ENCODE measurements at places on chromosomes 4 and X. TPM values are rescaled to one million over a fixed set of nuclear protein-coding genes. Genes with fewer than 3 reads are reported as not detected.

DNA sequence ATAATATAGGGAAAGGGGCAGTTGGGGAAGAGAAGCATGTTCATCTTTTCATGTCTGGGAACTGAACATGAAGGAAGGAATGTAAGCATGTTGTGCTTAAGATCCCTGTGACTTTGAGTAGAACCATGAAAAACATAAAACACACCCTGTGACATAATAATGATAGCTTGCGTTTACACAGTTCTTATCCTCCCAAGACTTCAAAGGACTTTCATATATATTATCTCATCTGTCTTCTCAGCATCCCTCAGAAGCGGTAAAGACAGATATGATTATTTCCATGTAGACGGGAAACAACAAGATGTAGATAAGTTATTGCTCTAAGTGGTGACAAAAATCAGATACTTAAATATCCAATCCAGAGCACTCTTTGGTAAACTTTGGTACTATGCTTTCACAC is 3.3 kb upstream of the SH3RF1 start:
- peak; percentile 37 for DNase-seq
- H3K36me3 ChIP-seq: no peaks in the 10 kb centered on the region
- no peak overlapping the region for H3K27ac ChIP-seq
- peaks cover 63% of the 10 kb centered on the region for H3K27me3 ChIP-seq
- peaks cover 10% of the 10 kb centered on the region for H3K4me1 ChIP-seq
- no peak overlapping the region for H3K4me3 ChIP-seq

The MAGEA1 gene
- total RNA-seq: not detected

- no peaks in the 10 kb centered on the region for H3K27me3 ChIP-seq
- H3K4me1 ChIP-seq: peaks cover 2% of the 10 kb centered on the region
- H3K27ac ChIP-seq: no peak overlapping the region
- H3K36me3 ChIP-seq: no peaks in the 10 kb centered on the region
- H3K4me3 ChIP-seq: no peak overlapping the region
- DNase-seq: no peak
Measured at GRCh38 chrX:11100281-11101035, 10.7 kb upstream of the HCCS start.

The GUCY1A1 gene
- not detected for total RNA-seq

The PCDH19 gene
- total RNA-seq: not detected

GRCh38 chrX:134846042-134846441 is 144.7 kb upstream of the SMIM10 start:
- peaks cover 3% of the 10 kb centered on the region for H3K36me3 ChIP-seq
- H3K4me1 ChIP-seq: no peaks in the 10 kb centered on the region
- H3K27me3 ChIP-seq: no peaks in the 10 kb centered on the region

The FAM90A26 gene
- not detected for total RNA-seq

DNA sequence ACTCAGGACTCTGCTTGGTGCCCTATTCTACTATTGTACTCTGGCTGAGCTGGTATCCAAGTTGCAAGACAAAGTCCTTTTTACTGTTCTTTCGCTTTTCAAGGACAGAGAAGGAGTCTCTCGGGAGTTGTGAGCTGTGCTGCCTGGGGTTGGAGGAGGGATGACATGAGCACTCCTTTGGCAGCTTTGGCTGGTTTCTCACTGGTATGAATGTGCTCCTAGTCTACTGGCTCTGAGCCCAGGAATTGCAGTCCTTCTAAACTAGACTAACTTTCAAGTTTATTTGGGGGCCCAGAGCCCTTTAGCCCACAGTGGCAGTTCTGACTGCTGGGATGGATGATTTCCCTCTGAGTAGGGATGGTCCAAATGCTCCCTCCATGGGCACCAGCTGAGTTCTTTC is 997.1 kb downstream of the RAB28 start:
- no peak overlapping the region for H3K27ac ChIP-seq
- H3K4me1 ChIP-seq: no peaks in the 10 kb centered on the region
- H3K36me3 ChIP-seq: no peaks in the 10 kb centered on the region
- H3K27me3 ChIP-seq: no peaks in the 10 kb centered on the region

DNA sequence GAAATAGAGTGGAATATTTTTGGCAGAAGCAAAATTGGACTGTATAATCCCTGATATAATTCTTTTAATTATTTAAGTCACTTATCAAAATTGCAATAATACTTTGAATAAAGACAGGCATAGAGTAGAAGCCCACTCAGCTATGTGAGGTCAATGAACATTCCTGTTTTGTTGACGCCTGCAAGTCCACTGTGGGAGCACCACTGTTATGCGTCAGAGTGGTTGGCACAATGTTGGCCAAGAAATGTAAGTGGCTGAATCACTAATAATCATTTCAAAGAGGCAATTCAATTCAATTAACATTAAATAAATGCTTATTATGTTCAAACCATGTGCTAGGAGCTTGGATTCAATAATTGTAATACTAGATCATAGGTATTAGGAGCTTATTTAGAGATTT is 221.0 kb downstream of the SPCS3 start:
- H3K4me1 ChIP-seq: no peaks in the 10 kb centered on the region
- no peaks in the 10 kb centered on the region for H3K27me3 ChIP-seq
- H3K27ac ChIP-seq: no peak overlapping the region
- DNase-seq: no peak
- H3K4me3 ChIP-seq: no peak overlapping the region

GRCh38 chrX:24080704-24081103 is 25.9 kb downstream of the EIF2S3 start:
- H3K27ac ChIP-seq: peak overlapping the region; percentile 96
- no peak for DNase-seq
- H3K4me1 ChIP-seq: peaks cover 10% of the 10 kb centered on the region
- peaks cover 20% of the 10 kb centered on the region for H3K36me3 ChIP-seq
- peak overlapping the region; percentile 77 for H3K4me3 ChIP-seq
- H3K27me3 ChIP-seq: no peaks in the 10 kb centered on the region

DNA sequence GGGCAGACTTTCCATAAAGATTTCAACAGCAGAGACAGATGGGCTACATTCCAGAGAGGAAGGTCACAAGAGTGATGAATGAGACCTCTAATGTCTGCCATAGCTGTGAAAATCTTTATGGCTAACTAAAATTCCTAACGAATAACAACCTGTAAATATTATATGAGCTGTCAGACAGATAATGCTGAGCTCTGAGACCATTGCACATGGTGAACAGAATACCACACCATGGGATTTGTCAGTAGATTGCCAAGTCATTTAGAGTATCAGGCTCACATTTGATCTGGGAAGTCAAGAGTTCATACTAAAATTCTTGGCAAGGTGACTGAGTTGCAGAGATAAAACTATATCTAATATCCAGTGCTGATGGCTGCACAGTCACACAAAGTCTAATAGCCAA is 259.2 kb upstream of the FTHL17 start:
- no peak overlapping the region for H3K4me3 ChIP-seq
- no peak for DNase-seq
- no peaks in the 10 kb centered on the region for H3K4me1 ChIP-seq
- no peak overlapping the region for H3K27ac ChIP-seq
- H3K36me3 ChIP-seq: no peaks in the 10 kb centered on the region

- H3K36me3 ChIP-seq: no peaks in the 10 kb centered on the region
- H3K4me1 ChIP-seq: no peaks in the 10 kb centered on the region
- H3K27ac ChIP-seq: no peak overlapping the region
- H3K27me3 ChIP-seq: peaks cover under 1% of the 10 kb centered on the region
- DNase-seq: no peak
Measured at GRCh38 chr4:73309211-73309610, 50.6 kb upstream of the ANKRD17 start.

The FRAS1 gene
- not detected for total RNA-seq

DNA sequence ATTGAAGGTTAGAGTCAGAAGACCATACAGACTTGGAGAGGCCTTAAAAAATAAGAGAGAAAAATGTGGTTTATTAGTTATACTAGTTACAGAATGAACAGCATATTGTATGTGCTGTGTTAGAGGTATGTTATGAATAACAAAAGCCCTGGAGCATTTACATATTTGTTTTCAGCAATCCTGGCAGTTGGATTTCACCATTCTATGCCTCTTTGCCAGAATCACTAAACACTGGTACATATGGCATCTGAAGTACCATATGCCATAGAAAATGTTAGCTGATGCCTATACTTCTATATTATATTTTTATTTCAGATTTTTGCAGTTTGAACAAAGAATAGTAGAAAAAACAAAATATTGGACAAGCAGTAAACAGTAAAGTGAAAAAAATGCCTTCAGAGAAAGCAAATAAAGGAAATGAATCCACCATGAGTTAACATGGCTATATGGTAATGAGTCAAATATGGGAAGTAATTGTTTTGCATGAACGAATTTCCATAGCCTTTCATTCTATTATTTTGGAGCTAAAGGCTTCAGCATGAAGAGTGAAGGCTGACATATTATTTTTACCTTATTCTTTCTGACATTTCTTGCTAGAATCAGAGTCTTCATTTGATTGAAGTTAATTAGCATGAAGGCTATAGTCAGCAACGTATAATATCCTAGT is 41.9 kb upstream of the PRDM8 start:
- H3K4me3 ChIP-seq: no peak overlapping the region
- peaks cover 4% of the 10 kb centered on the region for H3K36me3 ChIP-seq
- H3K4me1 ChIP-seq: peaks cover 18% of the 10 kb centered on the region
- peaks cover 5% of the 10 kb centered on the region for H3K27me3 ChIP-seq

GRCh38 chrX:4805502-4805901 is 1092.1 kb upstream of the PRKX start:
- no peak overlapping the region for H3K4me3 ChIP-seq
- H3K4me1 ChIP-seq: no peaks in the 10 kb centered on the region
- H3K36me3 ChIP-seq: no peaks in the 10 kb centered on the region
- H3K27ac ChIP-seq: no peak overlapping the region

DNA sequence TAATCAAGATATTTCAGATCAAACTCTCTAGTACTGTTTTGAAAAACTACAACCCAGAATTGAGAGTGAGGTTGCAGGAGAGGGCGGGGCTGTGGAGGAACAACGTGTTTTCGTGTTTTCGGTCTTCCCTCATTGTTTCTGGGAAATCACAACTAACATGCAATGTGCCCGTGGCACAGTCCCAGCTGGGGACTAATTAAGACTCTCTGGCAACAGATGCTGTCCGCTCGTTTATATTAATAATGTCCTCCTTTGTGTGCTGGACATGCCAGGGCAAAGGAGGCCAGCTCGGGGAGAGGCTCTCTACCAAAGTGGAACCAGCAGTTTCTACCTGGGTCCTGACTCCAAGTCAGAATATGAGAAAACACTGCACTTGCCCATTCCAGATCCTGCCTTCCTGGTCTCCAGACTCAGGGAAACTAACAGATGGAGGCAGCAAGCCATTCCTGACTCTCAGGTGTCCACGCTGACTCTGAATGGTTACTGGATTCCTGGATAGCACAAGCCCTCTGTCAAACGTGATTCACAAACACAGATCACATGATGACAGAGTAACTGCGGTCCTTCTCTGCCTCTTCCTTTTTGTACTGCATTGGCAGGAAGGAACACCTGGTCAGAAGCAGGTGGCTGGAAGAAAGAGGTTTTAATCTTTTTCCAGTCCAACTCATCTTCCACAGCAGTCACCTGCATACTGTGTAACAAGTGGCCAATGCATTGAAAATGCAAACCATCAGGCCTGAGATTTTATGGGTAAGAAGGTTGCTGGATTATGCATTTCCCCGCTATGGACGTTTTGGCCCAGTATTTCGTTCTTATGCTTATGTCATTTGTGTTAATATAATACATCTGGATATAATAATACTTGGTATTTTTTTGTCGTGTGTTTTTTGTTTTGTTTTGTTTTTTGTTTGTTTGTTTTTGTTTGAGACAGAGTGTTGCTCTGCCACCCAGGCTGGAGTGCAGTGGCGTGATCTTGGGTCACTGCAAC is 65.0 kb downstream of the COQ2 start:
- H3K4me3 ChIP-seq: peak overlapping the region; percentile 79
- peaks cover 7% of the 10 kb centered on the region for H3K36me3 ChIP-seq
- peak; percentile 91 for DNase-seq
- peak overlapping the region; percentile 87 for H3K27ac ChIP-seq

The UNC5C gene
- not detected for total RNA-seq

DNA sequence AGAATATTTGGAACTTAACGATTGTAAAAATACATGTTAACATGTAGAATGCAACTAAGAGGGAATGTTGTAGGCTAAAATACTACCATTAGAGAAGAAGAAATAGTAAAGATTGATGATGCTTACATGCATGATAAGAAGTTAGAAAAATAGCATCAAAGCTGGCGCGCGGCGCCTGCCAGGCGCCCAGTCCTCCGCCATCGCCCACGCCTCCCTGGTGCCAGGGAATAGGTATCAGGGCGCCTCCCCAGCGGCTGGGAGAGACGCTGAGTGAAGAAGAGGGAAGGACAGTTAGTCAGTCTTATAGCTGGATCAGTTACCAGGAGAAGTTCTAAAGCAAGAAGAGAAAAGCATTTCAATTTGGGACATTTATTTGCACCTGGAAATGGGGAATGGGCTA is 36.0 kb downstream of the NSUN7 start:
- peaks cover 27% of the 10 kb centered on the region for H3K27me3 ChIP-seq
- no peaks in the 10 kb centered on the region for H3K4me1 ChIP-seq
- no peaks in the 10 kb centered on the region for H3K36me3 ChIP-seq
- no peak for DNase-seq
- H3K4me3 ChIP-seq: no peak overlapping the region

DNA sequence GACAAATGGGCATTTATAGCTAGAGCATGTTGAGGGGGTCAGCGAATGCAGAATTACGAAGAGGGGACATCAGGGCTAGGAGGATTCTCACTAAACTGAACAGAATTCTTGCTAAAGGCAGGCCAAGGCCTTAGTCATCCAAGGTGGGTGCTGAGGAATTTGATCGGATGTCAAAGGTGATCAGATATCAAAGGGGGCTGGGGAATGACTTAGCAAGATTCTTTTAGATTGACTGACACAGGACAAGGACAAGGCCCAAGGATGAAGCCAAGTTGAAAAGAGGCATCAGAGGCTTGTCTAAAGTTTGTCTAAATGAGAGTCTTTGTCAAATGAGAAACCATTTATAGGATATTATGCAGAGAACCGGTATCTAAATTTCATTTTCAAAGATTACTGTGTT is 9.7 kb downstream of the TMEM184C start:
- no peak overlapping the region for H3K27ac ChIP-seq
- peaks cover 1% of the 10 kb centered on the region for H3K4me1 ChIP-seq
- peaks cover 44% of the 10 kb centered on the region for H3K36me3 ChIP-seq
- no peak for DNase-seq
- H3K4me3 ChIP-seq: no peak overlapping the region

DNA sequence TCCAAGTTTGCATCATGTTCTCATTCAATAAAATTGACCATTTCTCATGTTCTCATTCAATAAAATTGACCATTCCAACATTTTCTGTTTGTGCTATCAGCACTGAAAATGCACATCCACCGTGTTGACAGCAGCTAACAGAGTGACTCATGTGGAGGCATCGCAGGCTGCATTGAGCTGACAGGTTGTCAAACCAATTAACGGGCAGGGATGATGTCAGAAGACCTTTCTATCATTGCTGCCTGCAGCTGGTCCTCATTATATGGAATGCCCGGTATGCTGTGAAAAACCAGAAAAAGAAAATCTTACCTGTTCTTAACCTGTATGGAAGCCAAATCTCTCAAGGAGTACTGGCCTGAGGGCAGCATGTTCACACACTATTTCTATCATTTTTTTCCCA is 202.0 kb downstream of the SMIM20 start:
- H3K27me3 ChIP-seq: no peaks in the 10 kb centered on the region
- no peak overlapping the region for H3K4me3 ChIP-seq

The TMPRSS11A gene
- total RNA-seq: not detected

GRCh38 chr4:54152846-54153600 is 53.1 kb downstream of the GSX2 start:
- H3K36me3 ChIP-seq: peaks cover 1% of the 10 kb centered on the region
- no peak for DNase-seq
- H3K27ac ChIP-seq: no peak overlapping the region
- H3K4me1 ChIP-seq: no peaks in the 10 kb centered on the region
- no peak overlapping the region for H3K4me3 ChIP-seq

GRCh38 chrX:133346026-133346425 is 69.3 kb downstream of the GPC4 start:
- H3K27ac ChIP-seq: no peak overlapping the region
- H3K4me3 ChIP-seq: no peak overlapping the region
- no peak for DNase-seq
- no peaks in the 10 kb centered on the region for H3K36me3 ChIP-seq
- H3K4me1 ChIP-seq: no peaks in the 10 kb centered on the region
- H3K27me3 ChIP-seq: no peaks in the 10 kb centered on the region

The CITED1 gene
- not detected for total RNA-seq

Measured in activated CD4-positive, alpha-beta T cell treated with anti-CD3 and anti-CD28 coated beads, Interleukin-2, amount 10 ng/mL, durations not matched to agents 24 days and 14 days (primary cell).